ENCODE measurements at places on chromosomes 1 and 21.

- DNase-seq: no peak
Observed at GRCh38 chr1:209879539-209879938, 51.8 kb downstream of the UTP25 start.

- DNase-seq: no peak
Observed at GRCh38 chr1:183914891-183915290, 110.0 kb downstream of the RGL1 start.

DNA sequence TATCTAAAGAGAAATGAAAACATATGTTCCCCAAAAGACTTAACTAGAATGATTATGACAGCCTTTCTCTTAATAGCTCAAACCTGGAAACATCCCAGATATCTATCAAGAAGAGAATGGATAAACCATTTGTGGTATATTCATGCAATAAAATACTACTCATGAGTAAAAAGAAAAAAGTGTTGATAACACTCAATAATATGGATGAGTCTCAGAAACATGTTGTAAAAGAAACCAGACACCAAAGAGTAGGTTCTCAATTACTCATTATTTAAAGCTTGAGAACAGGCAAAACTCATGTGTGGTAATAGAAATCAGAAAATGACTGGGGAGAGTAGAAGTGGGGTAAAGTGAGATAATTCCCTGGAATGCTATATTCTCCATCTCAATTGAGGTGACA is 154.1 kb downstream of the PHTF1 start:
- DNase-seq: no peak

- no peak for DNase-seq
Observed at GRCh38 chr1:167706931-167707877, 14.6 kb upstream of the MPZL1 start.

DNA sequence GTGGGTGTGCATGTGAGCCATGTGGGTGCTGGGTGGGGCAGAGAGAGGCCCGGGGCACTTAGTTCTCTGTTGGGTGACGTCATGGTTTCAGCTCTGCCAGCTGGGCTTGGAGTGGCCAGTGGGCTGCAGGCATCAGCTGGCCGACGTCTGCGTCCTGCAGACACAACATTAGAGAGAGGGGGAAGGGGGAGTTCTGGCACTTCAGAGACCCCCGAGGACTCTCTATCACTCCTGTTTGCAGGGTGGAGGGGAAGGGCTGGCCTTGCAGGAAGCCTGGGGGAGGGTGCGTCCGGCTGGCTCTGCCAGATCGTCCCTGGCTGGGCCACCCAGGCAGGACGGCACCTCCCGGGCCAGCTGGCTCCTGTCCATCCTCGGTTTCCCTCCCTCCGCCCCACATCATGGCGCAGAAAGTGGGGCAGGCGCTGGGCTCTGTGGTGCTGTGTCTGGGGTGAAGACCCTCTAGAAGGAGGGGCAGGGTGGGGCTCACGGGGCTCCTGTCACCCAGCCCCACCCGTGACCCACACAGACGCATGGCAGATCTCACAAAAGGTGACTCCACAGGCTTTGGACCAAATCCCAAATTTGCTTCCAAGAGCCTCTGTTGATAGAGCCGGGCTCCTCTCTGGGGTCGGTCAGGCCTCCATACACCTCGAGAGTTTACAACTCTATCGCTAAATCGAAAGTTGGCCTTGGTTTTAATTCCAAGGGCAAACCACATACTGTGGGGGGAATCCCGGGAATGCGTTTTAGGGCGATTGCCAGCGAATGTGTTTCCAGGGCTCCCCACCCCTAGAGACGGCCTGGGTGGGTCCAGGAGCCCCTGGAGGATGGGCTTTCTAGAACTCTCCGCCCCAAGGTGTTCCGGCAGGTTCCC is 73.4 kb upstream of the TTC34 start:
- no peak for DNase-seq

DNA sequence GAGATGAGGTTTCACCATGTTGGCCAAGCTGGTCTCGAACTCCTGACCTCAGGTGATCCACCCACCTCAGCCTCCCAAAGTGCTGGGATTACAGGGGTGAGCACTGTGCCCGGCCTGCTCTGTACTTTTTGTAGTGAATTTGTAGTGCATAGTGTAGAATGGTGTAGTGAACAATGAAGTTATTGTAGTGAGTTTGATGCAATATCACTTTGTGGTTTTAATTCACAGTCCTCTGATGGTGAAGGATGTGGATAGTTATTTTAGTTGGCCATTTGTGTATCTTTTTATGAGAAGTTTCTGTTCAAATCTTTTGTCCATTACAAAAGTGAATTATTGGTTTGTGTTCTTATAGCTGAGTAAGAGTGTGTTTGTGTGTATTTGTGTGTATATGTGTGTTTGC is 57.6 kb downstream of the PDE4B start:
- no peak for DNase-seq

DNA sequence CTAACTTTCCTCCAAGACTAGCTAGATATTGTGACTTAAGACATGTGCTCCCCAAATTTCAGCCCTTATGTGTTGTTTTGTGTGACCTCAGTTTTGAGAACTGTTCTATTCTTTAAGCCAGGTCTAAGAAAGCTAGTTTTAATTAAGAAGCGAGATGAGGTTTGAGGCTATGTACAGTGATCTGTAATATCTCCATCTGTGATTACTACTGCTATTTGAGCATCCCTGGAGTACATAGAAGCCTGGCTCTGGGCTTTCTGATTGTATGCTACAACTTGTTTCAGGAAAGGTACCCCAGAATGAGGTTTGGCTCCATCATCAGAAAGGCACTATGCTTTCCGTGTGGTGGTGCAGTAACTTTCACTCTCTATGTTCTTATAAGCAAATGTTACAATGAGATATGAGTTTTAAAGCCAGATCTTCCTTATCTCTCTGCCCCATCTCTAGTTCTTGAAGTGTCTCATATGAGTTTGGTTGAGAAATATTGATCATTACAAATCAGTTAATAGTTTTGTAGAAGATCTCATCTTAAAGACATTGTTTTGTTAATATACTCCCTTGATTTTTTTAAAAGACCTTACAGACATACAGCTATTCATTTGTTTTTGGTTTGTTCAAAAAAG is 605 bp downstream of the RGS4 start:
- DNase-seq: no peak

GRCh38 chr1:187411118-187411517 is 582.4 kb downstream of the PLA2G4A start:
- DNase-seq: no peak

- DNase-seq: no peak
Observed at GRCh38 chr1:15531003-15531402, 4.4 kb downstream of the DNAJC16 start.

DNA sequence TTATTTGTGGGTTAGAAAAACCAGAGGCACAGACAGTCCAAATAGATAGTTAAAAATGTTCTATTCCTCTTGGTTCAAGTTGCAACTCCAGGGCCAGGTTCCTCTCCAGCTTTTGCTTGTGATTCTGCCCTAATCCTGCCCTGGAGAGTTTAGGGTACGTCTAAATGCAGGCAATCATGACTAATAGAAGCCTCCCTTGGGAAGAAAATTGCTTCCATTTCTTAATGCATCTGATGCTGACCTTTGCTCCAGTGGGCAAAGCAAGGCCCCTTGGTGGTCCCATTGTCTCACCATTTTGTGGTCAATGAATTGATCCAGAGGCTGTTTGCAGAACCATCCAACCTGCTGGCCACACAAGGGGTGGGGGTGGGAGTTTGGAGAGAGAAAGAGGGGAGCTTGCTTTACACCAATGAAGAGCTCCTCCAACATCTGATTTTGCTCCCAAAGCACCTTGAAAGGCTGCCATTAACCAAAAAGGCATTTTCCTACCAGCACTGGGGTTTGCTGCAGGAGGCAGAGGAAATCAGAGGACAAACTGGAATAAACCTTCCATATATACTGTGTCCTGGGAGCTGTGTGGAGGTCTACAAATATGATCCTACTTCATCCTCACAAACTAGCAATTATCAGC is 31.3 kb downstream of the C8B start:
- no peak for DNase-seq

DNA sequence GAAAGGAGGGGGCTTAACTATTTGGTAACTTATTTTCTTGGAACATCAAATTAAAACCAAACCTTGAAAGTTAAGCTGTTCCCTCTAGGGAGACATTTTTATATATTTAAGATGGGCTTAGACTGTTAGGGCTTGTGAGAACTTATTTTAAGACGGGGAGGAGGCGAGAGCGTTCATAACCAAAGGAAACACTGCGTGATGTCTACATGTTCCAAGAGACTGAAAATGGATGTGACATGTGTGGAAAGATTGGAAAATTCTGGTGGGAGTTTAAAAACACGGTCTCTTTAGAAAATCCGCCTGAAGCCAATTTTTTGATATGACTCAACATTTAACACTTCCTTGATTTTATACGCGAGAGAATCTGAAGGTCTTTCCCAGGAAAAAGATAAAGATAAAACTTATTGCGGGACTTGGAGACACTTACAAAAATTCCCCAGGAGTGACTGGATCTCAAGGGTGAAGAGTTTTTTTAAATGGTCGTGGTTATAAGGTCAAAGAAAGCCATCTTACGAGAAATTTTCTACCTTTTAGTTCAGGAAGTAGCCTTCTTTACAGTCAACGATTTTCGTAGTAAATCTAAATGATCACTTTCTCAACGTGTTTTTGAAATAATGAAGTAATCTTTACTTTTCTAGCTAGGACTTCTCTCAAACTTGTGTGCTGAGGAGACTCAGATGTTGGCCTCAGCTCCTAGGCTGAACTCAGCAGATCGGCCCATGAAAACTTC is 828 bp downstream of the PNRC2 start:
- no peak for DNase-seq

- no peak for DNase-seq
Observed at GRCh38 chr1:65238010-65238409, 71.3 kb upstream of the DNAJC6 start.

GRCh38 chr1:201307231-201307630 is 23.9 kb downstream of the PKP1 start:
- DNase-seq: no peak

GRCh38 chr21:34545079-34545884 is 33.3 kb upstream of the KCNE1 start:
- DNase-seq: no peak

- no peak for DNase-seq
Observed at GRCh38 chr1:72000809-72001208, 281.5 kb downstream of the NEGR1 start.

DNA sequence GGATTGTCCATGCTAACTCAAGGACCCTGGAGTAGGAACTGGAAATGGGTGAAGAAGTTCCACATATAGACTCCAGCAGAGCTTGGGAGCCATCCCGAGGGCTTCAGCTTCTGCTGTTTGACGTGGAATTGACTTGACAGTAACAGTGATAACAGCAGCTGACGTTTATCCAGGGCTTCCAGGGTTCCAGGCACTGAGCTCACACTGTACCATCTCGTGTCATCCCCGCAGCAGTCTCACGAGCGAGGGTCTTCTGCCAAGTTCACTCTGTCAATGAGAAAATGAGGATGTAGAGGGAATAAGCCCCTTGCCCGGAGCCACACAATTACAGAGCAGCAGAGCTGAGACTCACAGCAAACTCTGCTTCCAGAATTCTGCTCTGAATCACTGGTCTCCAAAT is 447.7 kb downstream of the SIPA1L2 start:
- no peak for DNase-seq

GRCh38 chr1:28877132-28877781 is 37.1 kb upstream of the EPB41 start:
- DNase-seq: peak; percentile 83

DNA sequence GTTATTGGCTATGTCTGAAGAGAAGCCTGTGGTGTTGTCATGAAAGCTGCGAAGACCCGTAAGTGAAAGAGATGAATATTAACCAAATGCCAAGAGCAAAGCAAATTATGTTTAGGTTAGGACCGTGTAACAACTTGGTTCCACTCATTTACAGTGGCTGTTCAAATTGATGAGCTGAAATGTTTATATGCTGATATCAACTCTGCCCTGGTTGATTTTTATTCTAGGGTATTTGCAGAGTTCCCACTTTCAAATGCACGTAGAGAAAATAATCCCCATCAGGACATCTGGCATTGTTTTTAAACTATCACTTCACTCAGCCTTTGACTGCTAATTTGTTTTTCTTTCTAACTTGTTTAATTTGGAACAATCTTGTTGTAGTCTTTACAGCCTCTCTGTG is 581.6 kb upstream of the ADAMTS5 start:
- no peak for DNase-seq

DNA sequence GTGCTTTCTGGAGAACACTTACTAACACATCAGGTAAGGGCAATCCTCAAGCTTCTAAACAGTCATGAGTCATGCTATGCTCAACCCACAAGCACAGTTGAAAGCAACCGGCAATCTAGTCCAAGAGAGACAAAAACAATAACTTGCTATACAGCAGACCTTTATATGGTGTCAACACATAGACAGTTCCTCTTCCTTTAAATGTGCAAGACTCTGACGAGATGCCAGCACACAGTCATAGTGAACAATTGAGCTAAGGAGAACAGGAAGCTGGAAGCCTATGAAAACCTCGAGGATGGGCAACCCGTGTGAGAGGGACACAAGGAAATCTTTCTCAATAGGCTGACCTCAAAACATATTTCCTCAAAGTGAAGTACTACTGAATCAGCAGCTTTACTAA is 5.3 kb downstream of the ADIPOR1 start:
- DNase-seq: no peak

GRCh38 chr1:31366796-31367195 is 6.1 kb downstream of the FABP3 start:
- no peak for DNase-seq

DNA sequence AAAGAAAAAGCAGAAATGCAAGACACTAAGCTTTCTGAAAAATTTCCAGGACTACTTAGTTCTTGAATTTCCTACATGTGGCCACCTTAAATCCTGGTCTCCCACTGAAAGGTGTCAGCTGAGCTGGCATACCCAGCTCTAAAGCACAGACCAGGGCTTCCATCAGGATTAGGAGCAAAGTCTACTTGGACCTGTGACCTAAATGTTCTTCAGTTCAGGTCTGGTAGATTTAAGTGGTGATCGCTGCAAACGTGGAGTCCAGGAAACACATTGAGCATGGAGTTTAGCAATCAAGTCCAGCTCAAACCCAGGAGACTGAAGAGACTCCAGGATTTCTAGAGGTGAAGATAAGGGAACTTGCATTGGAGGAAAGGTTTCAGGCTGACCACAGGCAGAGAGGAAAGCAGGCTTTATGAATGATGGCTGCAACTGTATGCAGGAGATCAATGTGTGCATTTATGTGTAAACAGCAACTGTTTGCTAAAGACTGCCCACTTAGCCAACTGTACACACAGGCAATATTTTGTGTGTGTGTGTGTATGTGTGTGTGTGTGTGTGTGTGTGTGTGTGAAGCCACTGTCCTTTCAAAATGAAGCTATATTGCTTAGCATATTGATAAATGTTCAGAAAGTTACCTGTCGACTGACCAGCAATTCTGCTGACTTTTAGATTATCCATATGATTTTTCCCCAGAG is 75.2 kb downstream of the LMX1A start:
- DNase-seq: no peak

DNA sequence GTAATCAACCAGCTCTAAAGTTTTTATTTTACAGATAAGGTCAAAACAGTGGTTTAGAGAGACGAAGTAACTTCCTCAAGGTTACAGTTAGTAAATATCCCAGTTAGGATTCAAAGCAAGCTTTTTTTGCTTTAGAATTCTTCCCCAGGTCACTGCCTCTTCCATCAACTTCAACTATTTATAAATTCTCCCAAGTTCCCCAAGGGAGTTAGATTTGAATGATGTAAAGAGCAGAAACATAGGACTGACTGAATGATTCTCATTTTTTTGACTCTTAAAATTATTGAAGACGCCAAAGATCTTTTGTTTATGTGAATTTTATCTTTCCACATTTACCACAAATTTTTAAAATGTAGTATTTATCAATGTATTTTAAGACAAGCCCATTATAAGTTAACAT is 4.1 kb downstream of the POGZ start:
- DNase-seq: no peak

GRCh38 chr21:37702241-37702640 is 214.0 kb downstream of the KCNJ6 start:
- DNase-seq: no peak
